LHCN-M2 (cell line): ENCODE measurements at places on chromosomes 6 and 20. TPM values are rescaled to one million over a fixed set of nuclear protein-coding genes. Genes with fewer than 3 reads are reported as not detected.

Gene IRAK1BP1
- 3.4 and 4.0 TPM in 2 replicates for total RNA-seq

Gene MRAP2
- 0.23 and 0.51 TPM in 2 replicates for total RNA-seq

Gene NRN1
- 40.7 and 41.2 TPM in 2 replicates for total RNA-seq

Gene F13A1
- total RNA-seq = 7.6 and 15.0 TPM in 2 replicates

Gene RRAGD
- 0.06 and 0.63 TPM in 2 replicates for total RNA-seq

Gene SLC22A2
- total RNA-seq = not detected in 2 replicates

Gene CEP162
- total RNA-seq = 8.6 and 8.8 TPM in 2 replicates

Gene LGSN
- 0.11 TPM in 1 of 2 replicates, not detected in the other for total RNA-seq

Gene SLC35B3
- total RNA-seq = 19.6 and 20.7 TPM in 2 replicates

Gene ZNF831
- total RNA-seq = not detected in 2 replicates

Gene HTR1E
- total RNA-seq = not detected in 2 replicates

Gene CNR1
- not detected in 2 replicates for total RNA-seq

Gene ANGPT4
- total RNA-seq = not detected in 2 replicates

Gene IYD
- under 0.01 TPM in 1 of 2 replicates, not detected in the other for total RNA-seq

Gene MUC22
- not detected in 2 replicates for total RNA-seq

Gene SULF2
- 2.4 and 3.2 TPM in 2 replicates for total RNA-seq

Gene ISM1
- total RNA-seq = 0.06 and 0.11 TPM in 2 replicates

DNA sequence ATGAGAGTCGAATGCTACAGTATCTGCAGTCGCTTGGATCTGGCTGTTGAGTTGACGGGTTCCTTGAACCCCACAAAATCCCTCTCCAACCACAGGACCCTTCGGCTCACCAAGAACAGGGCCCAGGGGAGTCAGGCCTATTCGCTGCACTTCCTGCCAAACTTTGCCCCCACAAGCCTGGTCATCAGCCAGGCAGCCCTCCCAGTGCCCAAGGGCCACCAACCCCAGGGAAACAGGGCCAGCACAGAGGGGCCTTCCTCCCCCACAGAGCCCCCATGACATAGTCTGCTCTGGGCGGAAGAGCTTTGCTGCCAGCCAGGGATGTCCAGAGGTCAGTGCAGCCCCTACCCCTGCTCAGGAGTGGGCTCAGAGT, 34.5 kb upstream of the MRGBP start:
- DNase-seq = no peak

GRCh38 chr20:59378396-59378795, 78.0 kb downstream of the EDN3 start:
- no peak for DNase-seq

GRCh38 chr20:34998331-34998950, 42.8 kb downstream of the MYH7B start:
- DNase-seq = no peak

- peak; percentile 73 for DNase-seq
These were observed 176.6 kb downstream of the PDE10A start for GRCh38 chr6:165486183-165487137.

GRCh38 chr6:130034378-130035146, 16.2 kb downstream of the L3MBTL3 start:
- DNase-seq = peak; percentile 79

- DNase-seq = no peak
These were observed 28.8 kb downstream of the RARS2 start for GRCh38 chr6:87561017-87561416.

DNA sequence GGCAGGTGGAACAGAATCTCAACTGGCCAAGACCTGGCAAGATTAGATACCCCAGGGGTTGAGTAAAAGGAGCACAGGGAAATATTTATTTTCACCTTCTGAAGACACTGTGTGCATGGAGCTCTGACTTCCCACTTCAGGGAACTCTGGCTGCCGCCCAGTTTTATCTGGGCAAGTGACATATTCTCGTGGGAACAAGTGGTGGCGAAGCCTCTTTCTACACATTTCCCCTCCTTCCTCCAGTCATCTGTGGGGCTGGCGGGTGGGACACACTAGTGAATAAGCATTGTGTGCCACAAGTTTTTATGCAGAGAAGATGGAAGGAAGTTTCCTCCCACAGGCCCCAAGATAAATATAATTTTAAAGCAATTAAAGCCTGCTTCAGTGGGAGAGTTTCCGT, 23.6 kb downstream of the NSFL1C start:
- no peak for DNase-seq

- peak; percentile 37 for DNase-seq
These were observed 148.1 kb upstream of the TCF21 start for GRCh38 chr6:133740816-133741215.

DNA sequence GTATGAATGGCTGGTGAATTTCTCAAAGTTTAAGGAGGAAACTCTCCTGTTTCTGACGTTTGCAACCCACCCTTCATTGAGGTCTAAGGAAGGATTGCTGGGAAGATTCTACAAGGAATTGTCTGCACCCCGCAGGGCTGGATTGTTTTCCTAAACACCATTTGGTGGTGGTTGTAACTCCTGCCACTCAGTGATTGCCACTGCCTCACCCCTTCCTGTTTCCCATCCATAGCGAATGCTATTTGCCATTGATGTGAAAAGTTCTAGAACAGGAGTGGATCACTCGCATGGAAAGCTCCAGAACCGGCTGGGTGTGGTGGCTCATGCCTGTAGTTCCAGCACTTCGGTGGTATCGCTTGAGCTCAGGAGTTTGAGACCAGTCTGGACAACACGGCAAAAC, 8.7 kb upstream of the DSP start:
- no peak for DNase-seq

GRCh38 chr6:89828988-89829471, 650 bp upstream of the CASP8AP2 start:
- DNase-seq = no peak

- no peak for DNase-seq
These were observed 11.6 kb downstream of the RPP21 start for GRCh38 chr6:30356536-30356935.

GRCh38 chr6:120378582-120379220, 955.6 kb downstream of the TBC1D32 start:
- peak; percentile 0 for DNase-seq

GRCh38 chr20:11924923-11925322, 7.2 kb downstream of the BTBD3 start:
- no peak for DNase-seq

DNA sequence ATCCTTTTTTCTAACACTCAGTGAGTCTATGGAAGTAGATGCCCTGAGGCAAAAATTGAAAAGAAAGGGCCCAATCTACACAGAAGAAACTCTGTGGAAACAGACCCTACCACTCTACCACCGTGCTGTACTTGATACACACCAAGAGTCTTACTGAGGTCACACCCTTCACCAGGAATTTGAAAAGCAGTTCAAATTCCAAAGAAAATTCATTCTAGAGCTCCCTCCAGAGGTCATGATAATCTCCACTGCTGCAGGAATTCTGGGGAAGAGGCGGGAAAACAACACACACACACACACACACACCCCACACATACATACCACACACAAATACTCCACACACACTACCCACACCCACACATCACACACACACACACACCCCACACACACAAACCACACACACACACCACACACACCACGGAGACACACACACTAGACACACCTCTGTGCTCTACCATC, 336.8 kb downstream of the HDGFL1 start:
- peak; percentile 77 for DNase-seq

- DNase-seq = no peak
These were observed 5.1 kb upstream of the ULBP2 start for GRCh38 chr6:149936743-149937142.

- no peak for DNase-seq
These were observed 66.6 kb downstream of the EZR start for GRCh38 chr6:158752613-158753012.

- DNase-seq = peak; percentile 82
These were observed 289.6 kb downstream of the RFPL4B start for GRCh38 chr6:112636650-112637262.

DNA sequence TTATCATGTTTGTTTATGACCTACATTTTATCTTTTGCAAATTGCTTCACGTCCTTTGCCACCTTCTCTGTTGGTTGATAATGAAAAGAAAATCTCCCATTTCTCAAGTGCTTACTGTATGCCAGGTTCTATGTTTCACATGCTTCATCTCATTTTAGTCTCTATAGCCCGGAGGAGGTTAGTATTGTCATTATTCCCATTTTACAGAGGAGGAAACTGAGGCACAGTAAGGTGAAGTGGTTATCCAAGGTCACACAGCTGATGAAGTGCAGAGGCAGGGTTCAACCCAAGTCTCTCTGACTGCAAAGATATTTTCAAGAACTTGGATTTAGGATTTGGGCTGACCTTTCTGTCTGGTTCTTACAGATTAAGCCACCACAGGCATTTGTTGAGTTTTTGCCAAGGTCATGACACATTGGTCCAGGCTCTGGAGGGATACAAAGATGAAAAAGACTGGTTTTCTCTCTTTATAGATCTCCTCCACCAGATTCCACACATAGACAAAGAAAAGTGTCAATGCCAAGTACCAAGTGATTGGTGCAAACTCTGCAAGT, 20.6 kb downstream of the CNBD2 start:
- peak; percentile 32 for DNase-seq

DNA sequence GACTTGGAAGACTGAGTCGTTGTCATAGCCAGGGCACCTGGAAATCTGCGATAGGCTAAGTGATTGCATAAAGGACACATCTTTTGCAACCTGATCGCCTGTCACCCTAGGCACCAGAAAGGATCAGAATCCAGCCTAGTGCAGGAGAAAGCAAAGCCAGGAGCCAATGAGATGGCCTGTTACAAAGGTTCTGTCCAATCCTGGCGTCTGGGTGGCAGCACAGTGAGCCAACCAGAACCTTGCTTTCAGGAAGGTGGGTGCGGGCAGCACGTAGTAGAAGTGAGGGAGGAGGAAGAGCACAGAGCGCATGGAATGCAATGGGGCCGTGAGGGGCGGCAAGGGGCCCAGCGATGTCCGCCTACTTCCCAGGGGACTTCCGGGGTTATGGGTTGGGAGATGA, 120.4 kb upstream of the GGTLC1 start:
- no peak for DNase-seq

- DNase-seq = no peak
These were observed 50.9 kb downstream of the JARID2 start for GRCh38 chr6:15296735-15297134.

GRCh38 chr6:156992020-156992804, 215.0 kb downstream of the ARID1B start:
- DNase-seq = no peak

DNA sequence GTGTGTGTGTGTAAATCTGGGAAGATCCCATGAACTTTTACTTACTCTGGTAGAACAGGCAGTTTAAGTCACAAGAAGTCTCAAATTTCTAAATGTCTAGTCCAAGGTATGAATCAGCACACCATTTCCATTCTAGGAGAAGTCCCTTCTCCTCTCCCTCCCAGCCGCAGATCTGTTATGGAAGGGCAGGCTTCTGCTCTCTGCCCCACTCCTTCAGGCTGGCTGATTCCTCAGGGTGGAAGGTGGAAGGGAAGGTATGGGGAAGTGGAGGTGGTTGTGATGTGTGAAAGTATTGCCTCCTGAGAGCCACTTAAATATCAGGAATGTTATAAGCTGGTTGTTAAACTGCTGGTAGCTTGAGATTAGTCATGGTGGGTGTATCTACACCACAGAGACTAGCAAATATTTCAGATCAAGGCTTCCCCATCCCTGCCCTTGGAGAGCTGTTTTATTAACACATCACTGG, 44.5 kb upstream of the LAMA4 start:
- peak; percentile 85 for DNase-seq

- no peak for DNase-seq
These were observed 4.1 kb downstream of the CST7 start for GRCh38 chr20:24953209-24953575.

DNA sequence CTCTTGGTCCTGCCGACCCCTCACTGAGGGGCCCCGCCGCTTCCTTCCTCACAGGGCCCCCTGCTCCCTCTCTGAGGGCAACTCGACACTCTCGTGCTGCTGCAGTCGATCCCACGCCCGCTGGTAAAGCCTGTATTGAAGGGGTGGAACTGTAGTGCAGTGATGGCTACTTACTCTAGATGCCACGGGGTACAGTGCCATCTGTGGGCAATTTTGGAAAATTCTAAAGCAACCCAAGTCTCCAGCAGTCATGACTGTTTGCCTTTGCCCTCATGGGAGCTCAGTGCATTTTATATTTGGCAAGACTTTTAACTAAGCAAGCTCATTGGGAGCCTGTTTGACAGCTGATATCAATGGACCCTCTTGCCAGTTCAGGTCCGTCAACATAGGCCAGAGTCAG, 6.5 kb upstream of the C6orf136 start:
- DNase-seq = no peak

DNA sequence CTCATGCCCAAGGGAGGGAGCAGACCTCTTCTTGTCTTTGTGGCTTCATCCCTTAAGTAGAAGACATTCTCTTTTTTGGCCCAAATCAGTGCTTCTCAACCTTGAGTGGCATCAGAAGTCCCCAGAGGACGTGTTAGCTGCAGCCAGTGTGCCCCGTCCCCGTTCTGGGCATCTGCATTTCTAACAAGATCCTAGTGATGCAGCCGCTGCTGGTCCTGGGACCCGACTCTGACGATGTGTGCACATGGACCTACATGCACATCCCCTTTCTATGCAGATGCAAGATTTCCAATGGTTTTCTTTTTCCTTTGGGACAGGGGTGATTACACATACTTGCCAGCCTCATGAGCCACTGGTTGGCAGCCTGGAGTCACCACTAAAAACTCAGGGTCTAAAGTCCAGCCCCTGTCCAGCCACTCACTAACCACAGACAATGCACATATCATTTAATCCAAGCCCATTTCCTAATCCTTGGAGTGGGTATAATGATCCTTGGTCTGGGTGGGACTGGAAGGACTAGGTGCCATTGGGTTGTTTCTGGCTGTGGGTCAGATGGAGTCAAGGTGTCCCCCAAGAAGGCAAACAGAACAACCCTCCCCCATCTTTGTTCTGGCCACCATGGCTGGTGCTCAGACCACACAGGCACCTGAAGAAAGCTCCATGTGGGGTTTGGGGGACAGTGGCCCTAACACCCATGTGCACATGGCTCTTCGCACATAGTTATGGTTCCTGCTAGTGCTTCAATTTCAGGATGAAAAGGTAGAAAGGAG, 6.4 kb downstream of the ACSS1 start:
- no peak for DNase-seq

- no peak for DNase-seq
These were observed 30.7 kb downstream of the PARD6B start for GRCh38 chr20:50762045-50762422.

DNA sequence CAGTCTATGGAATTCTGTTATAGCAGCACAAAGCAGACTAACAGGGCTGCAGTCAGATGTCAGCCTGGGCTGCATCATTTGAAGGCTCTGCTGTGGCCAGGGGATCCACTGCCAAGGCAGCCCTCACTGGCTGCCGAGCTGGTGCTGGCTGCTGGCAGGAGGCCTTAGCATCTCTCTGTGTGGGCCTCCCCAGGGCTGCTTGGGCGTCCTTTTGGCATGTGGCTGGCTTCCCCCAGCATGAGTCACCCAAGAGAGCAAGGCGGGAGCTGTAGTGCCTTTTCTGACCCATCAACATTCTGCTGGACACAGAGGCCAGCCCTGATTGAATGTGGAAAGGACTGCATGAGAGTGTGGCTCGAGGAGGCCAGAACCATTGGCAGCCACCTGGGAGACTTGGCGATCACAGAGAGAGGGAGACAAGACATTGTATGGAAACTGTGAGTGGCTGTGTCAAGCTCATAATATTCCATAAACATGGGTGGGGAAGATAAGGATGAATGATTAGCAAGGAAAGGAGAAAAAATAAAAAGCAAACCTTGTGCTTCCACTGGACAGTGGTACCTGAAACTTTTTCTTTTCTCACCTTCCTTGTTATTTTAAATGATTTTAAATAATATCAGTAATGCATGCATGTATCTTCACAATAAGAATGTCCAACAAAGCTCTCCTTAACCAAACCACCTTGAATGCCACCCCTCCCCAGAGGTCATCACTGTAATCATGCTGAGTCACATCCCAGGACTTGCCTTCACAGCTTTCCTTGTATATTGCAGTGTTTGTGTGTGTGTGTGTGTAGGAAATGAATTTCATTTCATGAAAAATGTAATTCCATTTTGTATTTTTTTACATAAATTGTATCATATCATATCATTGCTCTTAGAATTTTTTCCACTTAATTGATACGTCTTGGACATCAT, 55.0 kb upstream of the VSX1 start:
- peak; percentile 93 for DNase-seq
